NCI-H1092 (cell line): ENCODE measurements at places on chromosomes 6 and 20.

- no peak for DNase-seq
Observed at GRCh38 chr20:53707371-53708055, 113.9 kb upstream of the ZNF217 start.

DNA sequence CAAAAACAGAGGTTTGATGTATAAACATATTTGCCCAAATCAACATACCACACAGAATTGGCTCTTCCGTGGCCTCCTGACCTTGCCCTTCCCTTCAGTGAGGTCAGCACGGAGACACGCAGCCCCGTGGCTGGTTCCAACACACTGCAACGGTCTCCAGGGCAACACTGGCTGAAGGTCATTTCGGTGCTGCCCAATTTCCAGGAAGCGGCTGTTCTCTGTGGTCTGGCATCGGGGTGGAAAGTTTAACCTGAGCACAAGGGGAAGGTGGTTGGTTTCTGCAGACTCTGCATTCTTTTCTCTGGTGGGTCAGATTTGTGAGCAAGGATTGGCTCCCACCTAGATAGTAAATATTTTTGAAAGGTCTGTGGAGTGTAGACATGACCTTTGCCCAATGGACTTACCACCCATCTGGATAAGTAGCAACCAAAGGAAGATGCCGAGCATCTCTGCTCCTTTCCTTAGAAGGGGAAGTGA, 177.6 kb upstream of the PHACTR1 start:
- DNase-seq = no peak

DNA sequence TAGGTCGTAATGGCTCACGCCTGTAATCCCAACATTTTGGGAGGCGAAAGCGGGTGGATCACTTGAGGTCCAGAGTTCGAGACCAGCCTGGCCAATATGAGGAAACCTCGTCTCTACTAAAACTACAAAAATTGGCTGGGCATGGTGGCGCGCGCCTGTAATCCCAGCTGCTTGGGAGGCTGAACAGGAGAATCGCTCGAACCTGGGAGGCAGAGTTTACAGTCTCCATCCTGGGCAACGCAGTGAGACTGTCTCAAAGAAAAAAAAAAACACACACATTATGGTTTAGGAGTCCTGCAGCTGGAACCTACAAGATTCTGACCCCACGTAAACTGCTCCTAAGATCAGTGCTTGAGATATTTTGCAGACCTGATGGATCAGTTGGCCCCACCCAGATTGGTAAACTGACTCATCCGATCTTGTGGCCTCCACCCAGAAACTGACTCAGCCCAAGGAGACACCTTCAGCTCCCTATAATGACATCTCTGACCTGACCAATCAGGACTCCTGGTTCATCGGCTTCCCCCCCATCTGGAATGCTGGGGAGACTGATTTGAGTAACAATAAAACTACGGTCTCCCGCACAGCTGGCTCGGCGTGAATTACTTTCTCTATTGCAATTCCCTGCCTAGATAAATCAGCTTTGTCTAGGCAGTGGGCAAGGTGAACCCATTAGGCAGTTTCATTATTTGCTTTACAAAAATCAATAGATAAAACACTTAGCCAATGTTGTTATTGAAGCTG, 96.2 kb upstream of the BTN3A2 start:
- DNase-seq = no peak

DNA sequence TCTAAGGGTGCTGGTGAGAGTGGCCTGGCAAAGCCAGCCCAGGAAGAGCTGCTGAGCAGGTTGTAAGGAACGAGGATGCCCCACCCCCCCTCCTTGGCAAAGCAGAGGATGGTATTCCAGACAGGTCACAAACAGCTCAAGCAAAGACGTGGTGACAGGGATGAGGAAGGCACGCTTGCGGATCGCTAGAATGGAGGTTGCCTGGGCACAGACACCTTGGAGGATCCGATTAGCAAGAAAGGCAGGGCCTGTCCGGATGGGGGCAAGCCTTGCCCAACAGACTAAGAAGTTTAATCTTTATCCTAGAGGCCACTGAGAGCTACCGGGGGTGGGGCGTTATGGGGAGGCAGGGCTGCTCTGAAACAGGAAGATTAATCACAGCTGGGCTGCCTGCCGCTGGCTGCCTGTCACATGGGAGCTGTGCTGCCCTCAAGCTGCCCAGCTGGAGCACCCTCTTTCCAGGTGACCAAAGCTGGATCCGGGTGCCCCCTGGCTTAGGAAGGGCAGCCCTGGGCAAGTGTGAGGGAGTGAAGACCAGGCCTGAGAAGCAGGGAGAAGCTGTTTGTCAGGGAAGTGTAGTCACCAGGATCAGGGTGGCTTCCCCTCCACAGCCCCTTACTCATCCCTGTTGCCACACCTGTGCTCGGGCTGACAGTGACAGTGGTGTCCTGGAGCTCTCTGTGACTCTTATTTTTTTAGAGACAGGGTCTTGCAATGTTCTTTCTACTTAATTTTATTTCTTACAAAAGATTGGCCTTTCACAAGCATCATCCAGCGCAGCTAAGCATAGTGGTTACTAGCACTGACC, 9.1 kb upstream of the MAPK13 start:
- DNase-seq = no peak

DNA sequence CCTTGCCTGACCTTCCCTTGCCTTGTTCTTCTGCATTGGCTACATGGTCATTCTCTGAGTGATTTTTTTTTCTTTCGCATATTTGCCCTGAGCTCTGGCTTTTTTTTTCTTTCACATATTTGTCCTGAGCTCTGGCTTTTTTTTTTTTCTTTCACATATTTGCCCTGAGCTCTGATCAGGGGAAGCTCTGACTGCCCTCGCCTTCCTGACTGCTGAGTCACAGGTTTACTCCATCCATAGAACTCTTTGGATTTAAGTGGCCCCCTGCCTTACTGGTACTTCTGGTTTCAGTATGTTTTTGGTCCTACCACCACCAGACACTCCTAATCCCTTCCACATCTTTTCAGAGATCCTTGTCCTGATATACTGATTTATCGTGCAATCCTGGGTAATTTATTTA, 201.1 kb downstream of the OGFRL1 start:
- no peak for DNase-seq

GRCh38 chr6:125357515-125358256, 55.9 kb upstream of the HDDC2 start:
- DNase-seq = no peak
